ENCODE measurements at places on chromosomes 4 and X.

DNA sequence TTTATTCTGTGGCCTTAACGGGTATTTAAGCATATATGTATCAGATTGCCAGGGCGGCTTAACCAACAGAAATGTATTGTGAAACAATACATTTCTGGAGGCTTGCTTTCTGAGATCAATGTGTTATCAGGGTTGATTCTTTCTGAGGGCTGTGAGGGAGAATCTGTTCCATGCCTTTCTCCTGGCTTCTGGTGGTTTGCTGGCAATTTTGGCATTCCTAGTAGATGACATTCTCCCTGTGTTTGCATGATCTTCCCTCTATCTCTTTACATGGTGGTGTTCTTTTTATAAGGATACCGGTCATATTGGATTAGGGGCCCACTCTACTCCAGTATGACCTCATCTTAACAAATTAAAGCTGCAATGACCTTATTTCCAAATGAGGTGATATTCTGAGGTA is 16.9 kb upstream of the CEP135 start:
- DNase-seq, result no peak

GRCh38 chr4:16416601-16417000 is 190.3 kb upstream of the TAPT1 start:
- no peak for DNase-seq

DNA sequence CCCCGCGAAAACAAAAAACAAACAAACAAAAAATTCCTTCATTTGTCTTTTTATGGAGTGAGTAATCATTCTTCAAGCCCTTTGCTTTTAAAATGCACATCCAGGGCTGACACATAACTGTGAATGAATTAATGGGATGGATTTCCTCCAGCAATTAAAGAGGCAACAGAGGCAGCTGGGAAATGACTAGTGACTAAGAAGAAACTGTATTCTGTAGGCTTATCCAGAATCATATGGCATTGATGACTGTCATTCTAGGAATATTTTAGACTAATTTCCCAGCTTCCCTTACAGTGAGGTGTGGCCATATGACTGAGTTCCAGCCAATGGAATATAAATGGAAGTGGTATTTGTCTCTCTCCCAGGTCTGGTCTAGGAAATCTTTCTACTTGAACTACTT is 46.8 kb upstream of the PDE5A start:
- no peak for DNase-seq

GRCh38 chr4:13567125-13567524 is 22.8 kb upstream of the NKX3-2 start:
- DNase-seq, result no peak

DNA sequence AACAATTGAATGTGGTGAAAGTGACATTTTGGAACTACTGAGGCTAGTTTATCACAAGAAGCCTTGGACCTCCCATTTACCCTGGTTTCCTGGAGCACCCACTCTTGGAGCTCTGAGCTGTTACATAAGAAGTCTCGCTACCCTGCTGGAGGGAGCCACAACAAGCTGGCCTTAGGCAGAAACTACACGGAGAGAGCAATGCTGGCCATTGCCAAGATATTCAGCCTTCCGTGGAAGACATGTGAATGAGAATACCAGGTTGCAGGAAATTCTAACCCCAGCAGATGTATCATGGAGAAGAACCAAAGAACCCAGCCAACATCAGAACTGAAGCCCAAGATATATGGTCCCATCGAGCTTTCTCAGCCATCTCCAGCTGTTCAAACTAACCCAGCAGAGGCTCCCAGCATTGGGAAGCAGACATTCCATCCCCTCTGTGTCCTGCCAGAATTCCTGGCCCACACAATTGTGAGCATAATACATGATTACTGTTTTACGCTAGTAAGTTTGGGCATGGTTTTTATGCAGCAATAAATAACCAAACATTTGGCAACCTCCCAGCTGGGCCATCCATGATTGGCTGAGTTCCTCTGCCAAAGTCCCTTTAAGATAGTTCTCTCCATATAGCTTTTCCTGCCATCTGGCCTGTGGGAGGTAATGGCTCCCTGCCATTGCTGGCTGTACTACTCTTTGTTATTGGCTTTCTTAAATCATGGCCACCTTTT is 17.9 kb upstream of the PDE5A start:
- DNase-seq, result no peak

- DNase-seq, result no peak
Observed at GRCh38 chr4:101421386-101421785, 74.1 kb upstream of the PPP3CA start.

DNA sequence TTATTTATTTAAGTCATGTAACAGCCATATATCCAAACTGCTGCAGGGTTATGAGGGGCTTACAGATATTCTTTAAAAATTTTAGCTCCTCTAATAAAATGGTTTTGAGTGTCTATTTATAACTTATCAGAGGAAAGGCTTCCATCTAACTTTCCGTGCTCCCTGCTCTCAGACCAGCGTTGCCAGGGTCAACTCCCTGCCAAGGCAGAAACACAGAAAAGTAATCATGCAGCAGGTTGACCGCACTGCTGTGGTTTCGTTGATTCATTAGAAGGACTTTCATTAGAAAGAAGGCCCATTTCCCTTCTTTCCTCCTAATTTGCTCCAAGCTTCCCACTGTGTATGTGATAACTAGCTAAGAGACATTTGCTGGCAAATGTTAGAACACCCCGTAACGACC is 33.9 kb downstream of the BCLAF3 start:
- no peak for DNase-seq

DNA sequence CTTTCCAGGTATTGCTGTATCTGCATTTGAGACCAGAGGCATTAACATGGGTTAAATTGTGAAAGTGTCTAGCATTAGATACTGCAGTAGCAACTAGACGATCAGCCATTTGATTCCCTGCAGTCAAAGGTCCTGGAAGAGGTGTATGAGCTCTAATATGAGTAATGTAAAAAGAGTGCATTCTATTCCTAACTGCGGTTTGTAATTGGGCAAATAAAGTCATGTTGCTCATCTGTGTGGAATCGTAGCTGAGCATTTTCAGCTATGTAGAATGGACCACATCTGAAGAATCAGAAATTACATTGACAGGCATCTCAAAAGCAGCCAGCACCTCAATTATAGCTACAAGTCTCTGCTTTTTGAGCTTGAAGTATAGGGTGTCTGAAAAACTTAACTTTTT is 157.6 kb downstream of the ZNF518B start:
- DNase-seq, result no peak

GRCh38 chrX:52031371-52031770 is 37.6 kb downstream of the MAGED4B start:
- no peak for DNase-seq

DNA sequence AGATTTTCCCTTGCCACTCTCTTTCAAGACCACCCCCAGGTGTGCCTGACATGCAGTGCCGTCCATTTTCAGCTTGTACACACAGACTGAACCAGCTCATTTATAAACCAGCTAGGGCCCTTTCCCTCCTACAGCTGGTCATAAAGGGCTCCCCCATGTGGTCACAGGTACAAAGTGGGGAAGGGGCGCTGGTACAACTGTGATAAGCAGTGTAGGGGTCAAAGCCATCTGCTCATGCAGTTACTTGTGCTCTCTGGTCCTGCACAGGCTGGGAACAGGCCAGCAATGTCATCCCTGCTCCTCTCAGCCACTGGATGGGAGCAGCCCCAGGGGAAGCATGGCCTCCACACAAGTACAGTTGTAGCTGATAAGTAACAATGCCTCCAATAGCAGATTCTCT is 20.6 kb downstream of the GABRQ start:
- DNase-seq, result no peak

GRCh38 chr4:10747186-10747585 is 62.6 kb upstream of the CLNK start:
- DNase-seq, result no peak

- DNase-seq, result no peak
Observed at GRCh38 chrX:96126182-96126581, 558.5 kb upstream of the DIAPH2 start.

All from effector memory CD8-positive, alpha-beta T cell (primary cell).